Osteocyte (in vitro differentiated cells): ENCODE measurements at places on chromosomes 3 and 15. TPM values are rescaled to one million over a fixed set of nuclear protein-coding genes. Genes with fewer than 3 reads are reported as not detected.
A peak's percentile ranks its signal among the peaks of the same experiment; 100 is the strongest.

- peaks cover 1% of the 10 kb centered on the region for H3K4me1 ChIP-seq
- no peak overlapping the region for H3K27ac ChIP-seq
- no peak overlapping the region for H3K4me3 ChIP-seq
- H3K27me3 ChIP-seq, result no peaks in the 10 kb centered on the region
- no peak for DNase-seq
These were observed 449.6 kb upstream of the TGFBR2 start for GRCh38 chr3:30156586-30157498.

DNA sequence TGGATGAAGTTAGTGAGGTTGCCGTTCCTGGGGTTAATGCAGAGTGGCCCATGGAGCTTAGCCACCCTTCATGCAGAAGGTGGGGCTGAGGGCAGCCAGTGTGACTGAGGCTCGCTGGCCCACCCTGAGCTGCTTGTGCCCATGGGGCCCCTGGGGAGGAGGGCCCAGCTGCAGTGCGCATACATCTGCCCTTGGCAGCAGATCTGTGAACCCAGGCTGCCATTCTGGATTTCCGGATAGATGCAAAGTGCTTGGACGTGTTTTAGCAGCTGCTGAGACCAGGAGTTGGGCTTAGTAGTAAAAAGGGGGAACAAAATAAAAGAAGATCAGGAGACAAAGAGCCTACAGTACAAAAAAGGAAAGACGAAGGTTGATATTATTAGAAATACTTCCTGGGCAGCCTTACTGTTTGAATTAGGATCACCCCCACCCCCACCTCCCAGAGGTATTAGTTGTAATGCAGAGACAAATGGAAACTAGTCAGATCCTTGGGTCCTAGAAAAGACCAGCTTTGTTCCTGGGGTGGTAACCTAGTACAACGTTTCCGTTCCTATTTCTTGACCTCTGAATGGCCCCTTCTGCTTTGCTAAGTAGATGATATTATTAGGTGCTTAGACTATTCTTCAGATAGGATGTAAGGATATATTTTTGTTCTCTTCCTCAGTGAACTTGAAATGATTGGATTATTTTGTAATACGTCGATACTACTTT is 70.2 kb downstream of the IGF1R start:
- peak overlapping the region; percentile 75 for H3K27ac ChIP-seq
- DNase-seq, result no peak
- peaks cover 93% of the 10 kb centered on the region for H3K4me1 ChIP-seq
- no peaks in the 10 kb centered on the region for H3K36me3 ChIP-seq

DNA sequence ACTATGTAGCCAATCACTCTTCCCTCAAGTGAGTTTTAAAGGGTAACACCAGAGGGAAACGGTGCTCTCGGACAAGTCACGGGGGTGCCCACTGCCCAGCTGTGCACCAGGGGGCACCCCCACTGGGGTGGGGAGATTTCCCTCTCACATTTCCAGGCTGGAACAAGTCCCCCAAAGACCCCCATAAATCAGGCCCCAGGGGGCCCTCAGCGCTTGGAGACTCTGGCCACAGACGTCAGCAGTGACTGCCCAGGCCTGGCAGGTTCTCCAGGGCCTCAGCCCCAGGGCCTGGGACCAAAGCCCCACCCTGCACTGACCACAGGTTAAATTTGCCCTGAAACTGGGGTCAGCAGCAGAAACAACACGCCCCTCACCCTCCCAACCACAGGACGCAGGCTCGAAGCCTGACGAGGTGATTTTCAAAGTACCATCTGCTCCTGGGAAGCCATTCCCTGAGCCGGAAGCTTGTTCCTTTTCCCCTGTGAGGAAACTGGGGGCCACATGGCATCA is 17.0 kb downstream of the XXYLT1 start:
- no peak overlapping the region for H3K4me3 ChIP-seq
- DNase-seq, result peak; percentile 79
- H3K27me3 ChIP-seq, result no peaks in the 10 kb centered on the region
- H3K4me1 ChIP-seq, result peaks cover 73% of the 10 kb centered on the region
- H3K27ac ChIP-seq, result peak overlapping the region; percentile 96
- H3K36me3 ChIP-seq, result no peaks in the 10 kb centered on the region

GRCh38 chr3:77247061-77247460 is 207.2 kb downstream of the ROBO2 start:
- H3K4me3 ChIP-seq, result no peak overlapping the region
- peak overlapping the region; percentile 70 for H3K27ac ChIP-seq
- H3K4me1 ChIP-seq, result peaks cover 37% of the 10 kb centered on the region
- no peak for DNase-seq

DNA sequence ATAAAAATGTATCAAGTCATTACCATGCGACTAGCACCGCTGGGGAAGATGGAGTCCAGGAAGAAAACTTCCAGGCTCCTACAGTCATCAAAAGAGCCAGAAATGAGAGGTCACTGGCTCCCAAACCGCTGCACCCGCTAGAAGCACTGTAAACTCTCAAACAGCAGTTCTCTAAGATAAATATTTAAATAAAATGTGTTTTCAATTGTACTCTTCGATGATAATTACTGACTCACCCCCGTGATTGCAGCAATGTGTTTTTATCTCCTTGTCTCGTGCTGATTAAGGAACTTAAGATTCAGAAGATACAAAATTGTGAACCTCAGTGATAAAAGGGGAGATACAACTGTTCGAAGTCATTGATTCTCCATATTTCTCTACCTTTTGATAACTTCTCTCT is 45.8 kb upstream of the FOXP1 start:
- no peak for DNase-seq
- no peaks in the 10 kb centered on the region for H3K27me3 ChIP-seq
- no peak overlapping the region for H3K4me3 ChIP-seq
- H3K36me3 ChIP-seq, result no peaks in the 10 kb centered on the region
- H3K27ac ChIP-seq, result no peak overlapping the region

GRCh38 chr3:109897734-109898133 is 560.4 kb upstream of the DPPA4 start:
- H3K36me3 ChIP-seq, result no peaks in the 10 kb centered on the region
- no peaks in the 10 kb centered on the region for H3K27me3 ChIP-seq
- DNase-seq, result no peak
- peaks cover 10% of the 10 kb centered on the region for H3K4me1 ChIP-seq

DNA sequence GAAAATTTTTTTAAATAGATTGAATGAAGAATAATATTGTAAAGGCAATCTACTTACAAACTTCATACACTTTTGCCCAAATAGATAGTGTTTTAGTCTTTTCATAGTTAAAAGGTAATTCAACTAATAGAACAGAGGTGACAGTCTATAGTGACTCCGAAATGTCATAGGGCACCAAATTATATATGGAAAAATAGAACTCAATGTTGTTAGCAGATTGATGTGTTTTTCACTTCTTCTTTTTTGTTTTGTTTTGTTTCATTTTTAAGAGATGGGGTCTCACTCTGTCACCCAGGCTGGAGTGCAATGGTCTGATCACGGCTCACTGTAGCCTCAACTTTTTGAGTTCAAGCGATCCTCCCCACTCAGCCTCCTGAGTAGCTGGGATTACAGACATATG is 721 bp downstream of the CSTA start:
- no peaks in the 10 kb centered on the region for H3K4me1 ChIP-seq
- H3K27me3 ChIP-seq, result peaks cover 11% of the 10 kb centered on the region
- H3K4me3 ChIP-seq, result no peak overlapping the region
- H3K36me3 ChIP-seq, result no peaks in the 10 kb centered on the region
- DNase-seq, result no peak

- H3K4me3 ChIP-seq, result no peak overlapping the region
- no peaks in the 10 kb centered on the region for H3K27me3 ChIP-seq
- peaks cover 17% of the 10 kb centered on the region for H3K4me1 ChIP-seq
- peak overlapping the region; percentile 95 for H3K27ac ChIP-seq
- no peak for DNase-seq
- peaks cover 59% of the 10 kb centered on the region for H3K36me3 ChIP-seq
These were observed 15.7 kb downstream of the EMC4 start for GRCh38 chr15:34240537-34240936.

GRCh38 chr3:15977598-15978232 is 179.9 kb upstream of the ANKRD28 start:
- no peak for DNase-seq
- H3K4me3 ChIP-seq, result no peak overlapping the region

DNA sequence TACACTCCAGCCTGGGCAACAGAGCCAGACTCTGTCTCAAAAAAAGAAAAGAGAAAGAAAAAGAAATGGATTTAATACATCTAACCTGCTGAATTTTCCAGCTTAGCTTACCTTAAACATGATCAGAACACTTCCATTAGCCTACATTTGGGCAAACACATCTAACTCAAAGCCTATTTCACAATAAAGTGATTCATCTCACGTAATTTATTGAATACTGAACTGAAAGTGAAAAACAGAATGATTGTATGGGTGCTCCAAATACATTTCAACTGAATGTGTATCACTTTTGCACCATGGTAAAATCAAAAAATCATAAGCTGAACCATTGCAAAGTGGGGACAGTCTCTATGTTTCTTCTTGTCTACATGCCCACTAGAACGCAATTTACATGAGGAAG is 9.0 kb downstream of the PIK3R4 start:
- peaks cover 18% of the 10 kb centered on the region for H3K36me3 ChIP-seq
- H3K4me1 ChIP-seq, result peaks cover 4% of the 10 kb centered on the region
- no peak overlapping the region for H3K4me3 ChIP-seq
- no peaks in the 10 kb centered on the region for H3K27me3 ChIP-seq
- DNase-seq, result no peak
- H3K27ac ChIP-seq, result no peak overlapping the region

DNA sequence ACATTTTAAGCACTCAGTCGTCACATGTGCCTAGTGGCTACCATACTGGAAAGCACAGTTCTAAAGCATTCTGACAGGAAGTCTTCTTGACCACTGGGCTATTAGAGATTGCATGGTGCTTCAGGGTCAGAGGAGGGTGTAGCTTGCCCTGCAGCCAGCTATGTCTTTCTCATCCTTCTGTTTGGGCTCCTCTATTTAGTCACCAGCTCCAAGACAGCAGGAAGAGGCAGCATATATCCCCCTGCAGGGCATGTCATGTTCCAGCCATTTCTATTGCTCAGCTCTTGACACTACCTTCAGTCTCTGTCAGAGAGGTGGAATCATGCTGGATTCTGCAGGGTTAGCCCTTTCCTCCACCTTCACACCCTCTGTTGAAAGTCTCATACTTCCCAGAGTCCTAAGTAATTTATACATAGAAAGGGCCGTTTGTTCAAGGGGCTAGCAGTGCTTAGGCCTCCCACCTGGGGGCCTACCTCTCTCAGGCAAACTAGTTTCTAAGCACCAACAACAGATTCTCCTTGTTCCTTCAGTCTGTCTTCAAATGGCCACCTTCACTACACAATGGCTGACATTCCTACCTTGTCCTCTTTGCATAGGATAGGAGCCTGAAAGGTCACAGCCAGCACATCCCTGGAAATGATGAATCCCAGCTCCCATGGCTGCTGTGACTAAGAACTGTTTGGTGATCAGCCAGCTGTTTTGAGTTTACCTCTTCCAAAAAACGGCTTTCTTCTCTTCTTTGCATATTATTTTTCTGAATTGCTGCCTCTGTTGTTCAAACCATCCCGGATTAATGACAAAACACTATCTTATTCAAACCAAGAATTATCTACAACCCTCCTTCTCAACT is 115.7 kb upstream of the BFSP2 start:
- DNase-seq, result no peak
- H3K36me3 ChIP-seq, result no peaks in the 10 kb centered on the region
- no peaks in the 10 kb centered on the region for H3K27me3 ChIP-seq

The PPM1M gene
- total RNA-seq, result 16.4 and 16.9 TPM in 2 replicates

The HIGD1A gene
- total RNA-seq, result 63.8 and 66.1 TPM in 2 replicates

The SKOR1 gene
- 0.42 and 0.48 TPM in 2 replicates for total RNA-seq

The AQP9 gene
- total RNA-seq, result not detected in 2 replicates
